T-helper 2 cell (primary cell): ENCODE measurements at places on chromosomes 1 and 21.

- no peak for DNase-seq
Measured at GRCh38 chr1:90993245-90993644, 28.6 kb downstream of the ZNF644 start.

- DNase-seq: no peak
Measured at GRCh38 chr1:10639775-10640578, 156.5 kb downstream of the CASZ1 start.

GRCh38 chr1:30427545-30427944 is 295.8 kb downstream of the MATN1 start:
- DNase-seq: no peak

DNA sequence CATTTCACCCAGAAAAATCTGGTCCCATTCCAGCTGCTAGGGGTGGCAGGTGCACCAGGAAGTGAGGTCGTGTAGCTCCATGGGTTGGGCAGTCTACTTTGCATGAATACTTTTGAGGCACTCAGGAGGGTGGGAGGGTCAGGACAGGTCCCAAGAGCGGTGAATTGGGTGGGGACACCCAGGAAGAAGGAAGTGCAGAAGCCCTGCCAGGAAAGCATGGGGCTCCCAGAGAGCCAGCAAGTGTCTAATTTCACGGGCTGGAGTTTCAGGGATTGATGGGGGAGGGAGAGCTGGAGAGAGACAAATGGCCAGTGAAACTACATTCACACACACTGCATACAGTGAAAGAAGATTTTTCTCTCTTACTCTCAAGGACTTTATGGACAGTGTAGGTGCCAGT is 137.8 kb downstream of the GALNT2 start:
- no peak for DNase-seq

DNA sequence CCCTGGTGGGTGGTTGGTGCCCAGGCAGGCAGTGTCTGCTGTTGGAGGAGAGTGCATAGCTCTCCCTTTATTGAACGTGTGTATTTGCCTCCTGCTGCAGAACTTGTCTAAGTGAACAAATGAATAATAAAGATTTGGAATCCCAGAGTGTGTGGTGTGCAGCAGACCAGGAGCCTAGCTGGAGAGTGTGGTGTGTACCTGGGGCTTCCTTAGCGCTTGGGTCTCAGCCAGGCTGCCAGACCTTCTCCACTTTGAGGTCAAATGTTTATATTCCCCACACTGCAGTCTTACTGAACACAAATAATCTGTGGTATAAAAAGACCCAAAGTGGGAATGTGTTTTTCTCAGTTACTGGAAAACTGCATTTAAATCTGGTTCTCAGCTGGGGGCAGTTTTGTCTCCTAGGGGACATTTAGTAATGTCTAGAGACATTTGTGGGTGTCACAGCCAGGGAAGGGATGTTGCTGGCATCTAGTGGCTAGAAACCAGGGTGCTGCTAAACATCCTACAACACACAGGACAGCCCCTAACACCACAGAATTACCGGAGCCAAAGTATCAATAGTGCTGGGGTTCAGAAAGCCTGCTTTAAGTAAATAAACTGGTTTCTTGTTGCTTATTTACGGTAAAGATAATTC is 23.6 kb downstream of the SLC37A1 start:
- no peak for DNase-seq

DNA sequence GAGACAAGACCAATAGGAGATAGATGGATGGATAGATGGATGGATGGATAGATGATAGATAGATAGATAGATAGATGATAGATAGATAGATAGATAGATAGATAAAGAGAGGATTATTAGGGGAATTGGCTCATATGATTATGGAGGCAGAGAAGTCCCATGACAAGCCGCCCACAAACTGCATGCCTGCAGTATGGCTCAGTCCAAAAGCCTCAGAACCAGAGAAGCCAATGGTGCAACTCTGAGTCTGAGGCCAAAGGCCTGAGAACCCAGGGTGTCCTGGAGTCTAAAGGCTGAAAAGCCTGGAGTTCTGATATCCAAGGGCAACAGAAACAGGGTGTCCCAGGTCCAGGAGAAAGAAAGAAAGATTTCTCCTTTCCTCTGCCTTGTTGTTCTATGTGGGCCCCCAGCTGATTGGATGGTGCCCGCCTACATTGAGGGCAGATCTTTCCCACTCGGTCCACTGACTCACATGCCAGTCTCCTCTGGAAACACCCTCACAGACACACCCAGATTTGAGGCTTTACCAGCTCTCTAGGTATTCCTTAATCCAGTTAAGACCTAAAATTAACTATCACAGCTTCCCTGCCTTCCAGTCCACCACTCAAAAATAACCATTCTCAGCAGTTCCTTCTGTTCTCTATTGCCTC is 39.6 kb upstream of the IRF2BP2 start:
- no peak for DNase-seq
